ENCODE measurements at places on chromosomes 2 and 18. TPM values are rescaled to one million over a fixed set of nuclear protein-coding genes. Genes with fewer than 3 reads are reported as not detected.
A peak's percentile ranks its signal among the peaks of the same experiment; 100 is the strongest.

DNA sequence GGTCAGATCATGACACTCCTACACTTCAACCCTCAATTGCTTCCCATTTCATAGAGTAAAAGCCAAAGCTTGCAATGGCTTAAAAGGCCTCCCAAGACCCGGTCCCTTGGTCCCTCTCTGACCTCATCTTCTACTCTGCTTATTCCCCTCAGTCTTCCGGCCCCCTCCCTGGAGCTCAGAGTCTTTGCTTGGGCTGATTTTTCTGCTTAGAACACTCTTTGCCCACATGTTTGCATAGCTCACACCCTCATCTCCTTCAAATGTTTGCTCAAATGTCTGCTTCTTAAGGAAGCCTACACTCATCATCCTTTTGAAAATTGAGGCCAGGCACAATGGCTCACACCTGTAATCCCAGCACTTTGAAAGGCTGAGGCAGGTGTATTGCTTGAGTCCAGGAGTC lies 65.6 kb upstream of the CAPN13 start:
- DNase-seq = no peak

GRCh38 chr2:147925886-147926285 lies 81.1 kb downstream of the ACVR2A start:
- DNase-seq = peak; percentile 52

AFF3 gene
- total RNA-seq = 22.1 TPM

DNA sequence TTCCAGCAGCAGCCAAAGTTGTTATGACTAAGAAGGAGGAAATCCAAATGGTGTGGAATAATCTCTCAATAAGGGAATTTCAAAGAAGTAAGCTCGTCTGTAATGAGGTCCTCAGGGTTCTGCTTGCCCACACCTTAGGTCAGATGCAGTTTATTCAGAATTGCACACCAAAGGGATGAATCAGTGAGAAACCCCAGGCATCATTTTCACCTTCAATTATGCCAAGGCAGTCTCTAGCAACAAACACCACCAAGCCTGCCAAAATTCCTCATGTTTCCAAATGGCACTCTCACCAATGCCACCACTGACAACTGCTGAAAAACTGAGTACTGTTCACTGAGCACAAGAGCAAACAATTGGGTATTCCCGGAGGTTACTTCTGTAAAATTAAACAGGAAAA lies 43.6 kb downstream of the KCNG3 start:
- DNase-seq = no peak

- DNase-seq = no peak
Measured at GRCh38 chr2:203404996-203405395, 76.8 kb downstream of the ABI2 start.

- no peak for DNase-seq
Measured at GRCh38 chr2:141899740-141900139, 231.1 kb downstream of the LRP1B start.

PARD3B gene
- total RNA-seq = 27.7 TPM

CTLA4 gene
- total RNA-seq = not detected

GRCh38 chr2:19670303-19670702 lies 231.5 kb downstream of the TTC32 start:
- DNase-seq = no peak

GALR1 gene
- 3.6 TPM for total RNA-seq

TDRD15 gene
- total RNA-seq = 5.3 TPM

All from umbilical cord (tissue), 2 donors.